M059J (cell line): ENCODE measurements at places on chromosomes 4 and X. TPM values are rescaled to one million over a fixed set of nuclear protein-coding genes. Genes with fewer than 3 reads are reported as not detected.

GRCh38 chr4:140559696-140560095 lies 9.1 kb downstream of the UCP1 start:
- no peak for DNase-seq

GRCh38 chr4:104063341-104063740 lies 343.6 kb upstream of the TACR3 start:
- DNase-seq, result no peak

DNA sequence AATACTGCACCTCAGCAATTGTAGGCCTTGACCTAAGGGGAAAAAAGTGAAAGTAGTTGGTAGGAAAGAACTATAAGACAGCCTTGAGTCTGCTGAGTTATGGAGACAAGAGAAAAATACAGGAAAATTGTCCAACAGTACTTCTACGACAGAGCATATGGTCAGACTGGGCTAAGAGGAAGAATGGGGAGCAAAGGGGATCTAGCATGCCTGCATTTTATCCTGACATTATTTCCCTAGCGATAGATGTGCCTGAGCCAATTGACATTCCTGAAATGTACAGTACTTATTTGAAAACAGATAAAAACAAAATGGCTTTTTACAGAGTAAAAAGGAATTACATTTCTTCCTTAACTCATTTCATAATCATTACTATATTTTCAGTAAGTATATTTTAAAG lies 22.2 kb downstream of the GUCY1A1 start:
- no peak for DNase-seq

- no peak for DNase-seq
These were observed 48.5 kb downstream of the TSPAN5 start for GRCh38 chr4:98609934-98610333.

- DNase-seq, result peak; percentile 4
These were observed 465 bp downstream of the BMPR1B start for GRCh38 chr4:94758141-94758699.

- DNase-seq, result peak; percentile 64
These were observed at the start of gene PHKA2 for GRCh38 chrX:18983666-18984380. Gene PHKA2, minus strand, starts transcription at chrX:18984114. Its CDS starts 182 bp downstream, at chrX:18983932.

DNA sequence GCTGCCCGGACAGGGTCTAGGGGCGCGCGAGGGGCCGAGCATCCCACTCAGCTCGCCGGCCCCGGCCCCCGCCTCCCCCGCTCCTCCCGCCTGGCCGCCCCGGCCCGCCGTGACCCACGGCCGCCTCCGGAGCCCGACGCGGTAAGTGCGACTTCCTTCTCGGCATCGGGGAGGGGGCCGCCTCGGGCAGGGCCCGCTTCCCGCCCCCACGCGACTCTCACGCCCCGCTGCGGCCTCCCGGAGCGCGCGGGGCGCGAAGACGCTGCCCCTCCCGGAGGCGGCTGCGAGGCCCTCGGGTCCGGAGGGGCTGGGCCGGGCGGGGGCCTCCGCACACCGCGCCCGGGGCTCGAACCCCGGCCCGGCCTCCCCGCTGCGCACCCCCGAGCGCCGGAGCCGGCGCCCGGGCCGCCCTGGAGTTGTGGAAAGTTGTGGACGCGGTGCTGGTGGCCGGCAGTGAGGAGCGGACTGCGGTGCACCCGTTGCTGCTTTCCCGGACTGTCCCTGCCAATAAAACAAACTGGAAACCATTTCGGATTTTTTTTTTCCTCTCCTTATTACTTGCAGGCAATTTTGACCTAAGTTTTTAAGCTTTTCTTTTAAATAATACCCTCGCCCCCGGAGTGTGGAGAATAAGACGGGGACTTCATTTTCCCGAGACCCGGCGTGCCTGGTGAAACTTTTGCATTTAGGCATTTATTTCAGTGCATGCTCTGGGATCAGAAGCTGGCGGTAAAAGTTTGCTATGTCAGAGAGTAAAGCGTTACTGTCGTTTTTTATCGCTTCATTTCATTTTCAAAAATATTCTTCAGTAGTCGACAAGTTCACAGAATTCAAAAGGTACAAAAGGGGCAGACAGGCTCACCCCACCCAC lies 13.0 kb upstream of the TMEM156 start:
- peak; percentile 46 for DNase-seq

SUPT20HL1 gene
- not detected in 2 replicates for total RNA-seq

ABCG2 gene
- total RNA-seq, result 11.9 and 14.7 TPM in 2 replicates

GRCh38 chrX:56314334-56314733 lies 82.2 kb downstream of the KLF8 start:
- DNase-seq, result peak; percentile 17

CCDC110 gene
- 1.7 TPM in 1 of 2 replicates, not detected in the other for total RNA-seq

DNA sequence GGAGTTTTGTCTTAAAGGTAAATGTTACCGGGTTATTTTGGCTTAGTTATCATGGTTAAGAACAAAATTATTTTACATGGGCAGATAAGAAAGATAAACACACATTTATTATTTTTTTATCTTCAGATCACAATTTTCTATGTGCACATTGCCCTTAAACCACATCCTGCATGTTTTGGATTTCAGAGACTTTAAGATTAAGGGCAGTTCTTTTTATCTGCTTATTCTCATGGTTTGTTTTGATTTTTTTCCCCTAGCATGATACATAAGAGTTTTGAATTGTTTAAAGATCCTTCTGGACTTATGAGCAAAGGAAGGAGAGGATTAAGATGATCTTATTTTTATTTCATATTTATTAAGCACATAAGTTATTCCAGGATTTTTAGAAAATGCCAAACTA lies 190.1 kb upstream of the BMP3 start:
- no peak for DNase-seq

GALNTL6 gene
- total RNA-seq, result not detected in 2 replicates

DNA sequence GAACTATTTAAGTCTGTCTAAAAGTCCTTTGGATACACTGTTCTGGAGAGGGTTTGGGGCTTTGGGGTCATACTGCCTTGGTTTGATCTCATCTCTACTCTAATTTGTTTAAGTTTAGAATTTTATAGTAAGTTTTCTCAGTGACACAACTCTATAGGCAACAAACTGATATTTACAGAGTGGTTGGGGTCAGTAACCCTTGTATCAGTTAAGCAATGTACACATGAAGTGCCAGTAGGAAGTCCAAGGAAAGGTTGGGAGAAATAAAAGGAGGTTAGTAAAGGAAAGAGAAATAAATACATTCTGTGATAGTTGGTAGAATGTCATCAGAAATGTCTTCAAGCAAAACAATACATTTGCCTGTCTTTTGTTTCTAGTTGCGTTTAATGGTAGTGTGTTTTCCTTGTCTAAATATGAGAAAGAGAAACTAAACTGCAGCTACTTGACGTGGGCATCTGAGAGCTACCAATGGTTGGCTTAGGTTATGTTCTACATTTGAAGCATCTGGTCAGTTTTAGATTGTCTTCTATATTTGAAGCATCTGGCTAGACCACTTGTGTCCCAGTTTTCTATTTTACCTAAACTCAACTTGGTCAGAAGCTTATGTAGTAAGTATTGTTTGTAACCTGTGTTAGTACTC lies 6.9 kb downstream of the ATP7A start:
- DNase-seq, result no peak

DNA sequence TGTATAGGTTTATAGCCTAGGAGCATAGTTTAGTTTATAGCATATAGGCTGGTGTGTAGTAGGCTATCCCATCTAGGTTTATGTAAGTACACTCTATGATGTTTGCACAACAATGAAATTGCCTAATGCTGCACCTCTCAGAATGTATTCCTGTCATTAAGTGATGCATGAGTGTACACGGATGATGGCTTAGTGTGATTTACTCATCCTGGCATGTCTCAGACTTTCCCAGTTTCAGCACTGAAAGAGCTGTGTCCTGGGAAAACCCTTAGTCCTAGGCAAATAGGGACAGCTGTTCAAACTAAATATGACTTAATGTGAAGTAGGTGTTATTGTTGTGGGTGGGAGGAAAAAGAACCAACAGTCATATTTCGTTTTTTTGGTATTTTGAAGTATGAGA lies 264.9 kb upstream of the MAGEB18 start:
- DNase-seq, result no peak

DNA sequence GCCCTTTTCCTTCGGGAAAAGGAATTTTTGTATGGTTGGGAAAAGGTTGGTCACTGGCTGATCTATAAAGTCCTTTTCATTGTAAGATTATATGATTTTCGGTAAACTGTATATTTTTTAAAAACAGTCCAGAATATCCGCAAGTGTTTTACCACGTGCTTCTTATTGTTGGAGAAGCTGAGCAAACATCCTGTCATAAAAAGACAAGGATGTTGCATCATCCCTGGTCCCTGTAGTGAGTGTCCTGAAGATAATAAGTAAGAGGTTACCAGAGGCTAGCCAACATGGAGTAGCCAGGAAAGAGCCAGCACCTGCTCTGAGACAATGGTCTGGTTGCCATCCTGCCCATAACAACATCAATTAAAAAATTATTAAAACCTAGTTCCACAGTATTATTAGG lies 5.1 kb downstream of the CXCL9 start:
- no peak for DNase-seq

DNA sequence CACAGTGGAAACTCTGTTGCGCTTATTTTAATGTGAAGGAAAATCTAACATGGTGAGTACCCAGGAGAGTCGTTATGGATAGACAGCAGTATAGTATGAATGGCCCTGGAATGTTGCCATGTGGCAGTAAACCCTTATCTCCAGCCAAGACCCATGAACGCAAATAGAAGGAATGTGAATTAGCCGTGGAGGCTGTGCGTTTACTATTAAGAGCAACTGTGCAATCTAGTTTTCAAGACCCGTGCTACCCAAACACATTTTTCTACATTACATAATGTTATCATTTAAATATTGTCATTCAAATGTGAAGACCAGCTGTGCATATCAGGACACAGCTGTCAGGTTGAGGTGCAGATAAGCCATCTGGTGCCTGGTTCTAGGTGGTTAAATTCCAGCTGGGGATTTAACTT lies 13.3 kb upstream of the AGA start:
- DNase-seq, result no peak

GSPT2 gene
- total RNA-seq, result 8.3 and 8.8 TPM in 2 replicates

GRCh38 chr4:754221-755120 lies 48.8 kb downstream of the PCGF3 start:
- DNase-seq, result no peak

SYTL5 gene
- total RNA-seq, result 18.2 and 23.1 TPM in 2 replicates

NUP62CL gene
- total RNA-seq, result not detected in 2 replicates

- no peak for DNase-seq
These were observed 68.0 kb downstream of the N4BP2 start for GRCh38 chr4:40124690-40125089.

HERC5 gene
- 44.4 and 59.8 TPM in 2 replicates for total RNA-seq

ETNPPL gene
- not detected in 2 replicates for total RNA-seq

GRCh38 chrX:154819771-154820341 lies 14.6 kb upstream of the MPP1 start:
- no peak for DNase-seq

DNA sequence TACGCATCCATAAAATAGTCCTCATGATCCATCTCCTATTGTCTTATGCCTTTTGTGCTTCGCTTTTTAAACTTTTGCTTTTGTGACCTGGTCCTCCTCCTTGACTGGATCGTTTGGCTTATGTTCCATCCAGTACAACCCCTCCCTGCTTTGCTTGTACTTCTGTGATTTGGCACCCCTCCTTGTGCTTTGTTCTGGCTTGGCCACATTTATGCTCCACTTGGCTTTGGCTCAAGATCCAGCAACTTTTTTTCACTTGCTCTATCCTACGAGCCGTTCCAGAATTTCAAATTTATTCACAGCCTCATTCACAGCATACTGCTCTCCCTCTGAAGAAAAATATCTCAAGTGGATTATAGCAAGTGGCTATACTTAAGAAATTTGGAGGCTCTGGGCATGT lies 28.0 kb upstream of the GLRA2 start:
- no peak for DNase-seq

- DNase-seq, result no peak
These were observed 139.5 kb upstream of the MAGEB18 start for GRCh38 chrX:25998687-25999086.

GRCh38 chr4:173486714-173487392 lies 43.2 kb downstream of the HAND2 start:
- DNase-seq, result no peak

- peak; percentile 79 for DNase-seq
These were observed 240.6 kb downstream of the AFAP1 start for GRCh38 chr4:7699031-7699430.

- no peak for DNase-seq
These were observed 36.1 kb upstream of the KLHL13 start for GRCh38 chrX:118152721-118153120.

DNA sequence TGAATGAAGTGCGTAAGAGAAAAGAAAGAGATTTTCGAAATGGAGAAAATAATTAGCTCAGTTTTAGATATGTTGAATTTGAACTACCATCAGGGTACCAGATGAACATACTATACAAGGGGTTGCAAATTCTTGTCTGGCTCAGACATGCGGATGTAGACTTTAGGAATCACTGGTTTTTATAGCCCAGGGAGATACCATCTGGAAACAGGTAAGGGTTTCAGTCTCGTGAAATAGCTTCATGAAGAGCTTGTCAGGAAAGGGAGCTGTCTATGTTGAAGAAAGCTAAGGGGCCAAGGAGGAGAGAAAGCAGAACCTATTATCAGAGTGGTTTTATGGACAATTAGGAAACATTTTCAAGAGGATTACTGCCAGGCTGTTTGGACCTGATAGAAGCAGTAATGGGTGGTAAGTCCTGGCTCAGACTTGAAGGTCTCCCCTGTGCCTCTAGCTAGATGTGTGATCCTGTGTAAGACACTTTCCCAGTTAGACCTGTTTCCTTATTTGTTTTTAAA lies 6.7 kb downstream of the RAB9A start:
- DNase-seq, result no peak

- DNase-seq, result no peak
These were observed 41.6 kb downstream of the TMA16 start for GRCh38 chr4:163536091-163536490.

GRCh38 chrX:56783996-56784620 lies 55.1 kb downstream of the NBDY start:
- no peak for DNase-seq

DNA sequence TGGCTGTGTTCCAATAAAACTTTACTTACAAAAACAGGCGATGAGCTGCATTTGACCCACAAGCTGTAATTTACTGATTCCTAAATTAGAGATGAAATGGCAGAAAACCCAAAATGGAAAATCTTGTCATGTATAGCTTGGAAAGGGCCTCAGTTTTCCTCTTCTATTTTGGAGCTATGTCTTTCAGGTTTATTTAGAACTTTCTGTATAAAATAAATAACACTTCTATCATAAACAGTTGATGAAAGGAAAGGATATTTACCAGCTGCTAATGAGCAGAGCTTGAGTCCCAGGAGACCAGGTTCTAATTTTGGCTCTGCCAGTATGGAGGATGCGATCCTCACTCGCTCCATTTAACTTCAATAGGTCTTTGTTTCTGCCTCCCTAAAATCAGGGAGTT lies 213.5 kb downstream of the LDB2 start:
- no peak for DNase-seq

GRCh38 chr4:1169171-1169671 lies 3.2 kb downstream of the SPON2 start:
- no peak for DNase-seq

- DNase-seq, result no peak
These were observed 125.4 kb upstream of the DMD start for GRCh38 chrX:33336783-33337182.
